AG10803 (cell line): ENCODE measurements at places on chromosomes 2 and 18.
A peak's percentile ranks its signal among the peaks of the same experiment; 100 is the strongest.

GRCh38 chr18:68406761-68407160, 308.1 kb downstream of the TMX3 start:
- DNase-seq, result peak; percentile 61

GRCh38 chr2:109702250-109702985, 88.3 kb downstream of the SOWAHC start:
- DNase-seq, result peak; percentile 91

DNA sequence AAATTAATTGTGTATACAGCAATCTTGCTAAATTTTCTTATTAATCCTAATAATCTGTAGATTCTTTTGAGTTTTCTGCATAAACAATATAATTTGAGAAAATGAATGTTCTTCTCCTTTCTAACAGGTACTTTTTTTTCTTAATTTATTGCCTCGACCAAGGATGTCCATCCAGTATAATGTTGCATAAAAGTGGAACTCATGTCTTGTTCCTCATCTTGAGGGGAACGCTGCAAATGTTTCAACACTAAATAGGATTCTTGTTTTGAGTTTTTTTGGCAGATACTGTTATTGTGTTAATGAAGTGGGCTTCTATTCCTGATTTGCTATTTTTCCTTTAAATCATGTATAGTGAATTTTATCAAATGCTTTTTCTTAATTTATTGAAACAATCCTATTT, 244.4 kb upstream of the REV1 start:
- no peak for DNase-seq

- DNase-seq, result no peak
Measured at GRCh38 chr18:13877157-13877556, 38.2 kb downstream of the MC2R start.

- peak; percentile 96 for DNase-seq
Measured at GRCh38 chr2:203783496-203784203, 77.2 kb downstream of the CD28 start.

GRCh38 chr2:78061732-78062131, 539.6 kb upstream of the LRRTM4 start:
- DNase-seq, result no peak

DNA sequence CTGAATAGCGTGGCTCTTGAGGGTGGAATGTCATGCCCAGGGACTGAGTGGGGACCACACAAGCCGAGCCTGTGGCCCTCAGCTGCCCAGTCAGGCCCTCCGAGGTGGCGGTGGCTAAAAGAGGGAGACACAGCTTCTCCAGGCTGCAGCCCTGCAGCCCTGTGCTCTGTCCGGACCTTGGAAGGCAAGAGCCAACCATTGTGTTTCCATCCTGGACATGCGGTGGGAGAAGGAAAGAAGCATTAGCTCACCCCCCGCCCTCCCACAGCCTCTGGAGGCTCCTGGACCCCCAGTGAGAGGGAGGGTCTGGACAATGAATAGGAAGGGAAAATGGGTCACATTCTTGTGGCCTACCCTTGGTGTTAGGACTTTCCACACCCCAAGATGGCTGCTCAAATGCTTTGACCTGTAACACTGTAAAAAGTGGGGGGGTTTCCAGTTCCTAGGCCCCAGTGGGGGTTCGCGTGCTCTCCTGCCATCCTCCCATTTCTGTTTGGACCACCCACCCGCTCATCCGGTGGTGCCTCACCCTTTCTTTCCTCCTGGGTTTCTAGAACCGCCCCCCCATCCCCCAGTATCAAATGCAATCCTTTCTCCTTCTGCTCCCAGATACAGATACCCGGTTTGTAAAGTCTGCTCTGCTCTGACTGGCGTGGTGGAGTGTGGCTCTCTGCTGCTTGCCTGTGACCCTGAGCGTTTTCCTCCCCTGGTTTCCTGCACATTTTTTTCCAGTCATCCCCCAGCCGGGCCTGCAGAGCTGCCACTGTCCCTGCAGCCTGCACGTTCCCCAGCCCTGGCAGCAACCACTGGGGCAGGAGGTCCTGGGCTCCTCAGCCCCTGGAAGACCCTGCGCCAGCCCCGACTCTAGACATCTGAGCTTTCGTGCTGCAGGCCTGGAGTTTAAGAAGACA, 36.3 kb upstream of the SMAD7 start:
- no peak for DNase-seq

DNA sequence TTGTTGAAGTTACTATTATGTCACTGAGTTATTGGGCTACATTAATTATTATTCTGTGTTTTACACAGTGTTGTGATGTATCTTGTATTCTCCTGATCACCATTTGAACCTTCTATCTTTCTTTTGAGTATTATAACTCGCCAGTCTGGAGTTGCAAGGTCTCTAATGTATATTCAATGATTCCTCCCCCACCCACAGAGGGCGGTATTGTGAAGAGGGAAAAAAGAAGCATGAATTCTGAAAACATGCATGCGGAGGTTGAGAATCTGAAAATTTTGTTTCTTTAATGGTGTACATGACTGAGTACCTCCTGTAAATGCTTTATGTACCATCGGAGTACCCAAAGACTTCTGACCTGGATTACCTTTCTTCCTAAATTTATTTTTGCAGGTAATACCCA, 266.6 kb downstream of the NR4A2 start:
- no peak for DNase-seq

DNA sequence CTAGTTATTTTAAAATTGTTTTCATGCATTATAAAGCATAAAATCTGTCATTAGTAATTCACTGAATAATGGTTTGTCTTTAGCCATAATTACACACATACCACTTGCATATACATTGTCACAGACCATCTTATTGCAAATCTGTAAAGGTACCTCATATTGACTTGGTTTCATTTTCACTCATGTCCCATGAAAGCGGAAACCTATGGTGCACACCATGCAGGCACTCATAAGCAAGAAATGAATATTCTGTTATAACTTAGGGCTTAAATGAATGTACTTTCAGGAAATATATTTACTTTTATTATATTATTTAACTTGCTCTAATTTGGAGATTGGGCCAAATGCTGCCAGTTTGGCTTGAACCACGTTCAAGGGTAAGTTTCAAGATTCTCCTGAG, 29.2 kb upstream of the STK17B start:
- no peak for DNase-seq

DNA sequence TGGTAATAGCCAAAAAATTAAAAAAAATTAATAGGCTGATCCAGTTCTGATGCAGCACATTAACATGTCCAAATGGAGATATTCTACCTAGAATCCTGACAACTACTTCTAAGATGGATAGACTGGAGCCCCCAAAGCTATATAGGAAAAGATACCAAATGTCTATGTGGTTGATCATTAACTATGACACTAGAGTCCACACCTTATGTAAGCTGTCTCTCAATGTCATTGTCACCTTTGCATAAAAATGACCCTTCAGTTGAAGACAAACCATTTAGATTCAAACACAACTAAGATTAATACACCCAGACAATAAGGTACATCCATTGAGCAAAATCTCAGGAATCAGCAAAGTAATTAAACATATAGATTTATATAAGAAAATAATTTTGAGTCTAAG, 14.6 kb downstream of the ZNF396 start:
- no peak for DNase-seq

- peak; percentile 93 for DNase-seq
Measured at GRCh38 chr18:25230658-25231326, 121.2 kb downstream of the ZNF521 start.

GRCh38 chr18:28582724-28583123, 405.8 kb upstream of the CDH2 start:
- no peak for DNase-seq

GRCh38 chr2:7073901-7074300, 156.7 kb downstream of the RNF144A start:
- DNase-seq, result no peak

DNA sequence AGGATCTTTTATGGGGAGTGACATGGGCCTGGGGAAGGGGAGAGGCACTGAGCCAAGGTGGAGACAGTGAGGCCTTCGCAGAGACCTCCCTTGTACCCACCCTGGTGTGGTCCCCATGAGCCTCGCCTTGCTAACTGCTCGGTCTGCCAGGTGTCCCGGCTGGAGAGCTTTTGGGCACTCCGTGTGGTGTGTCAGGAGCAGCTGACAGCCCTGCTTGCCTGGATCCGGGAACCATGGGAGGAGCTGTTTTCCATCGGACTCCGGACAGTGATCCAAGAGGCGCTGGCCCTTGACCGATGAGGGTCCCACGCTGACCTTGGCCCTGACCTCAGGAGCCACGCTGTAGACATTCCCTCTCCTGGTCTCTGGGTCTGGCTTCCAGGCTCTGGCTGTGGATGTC, 11.5 kb upstream of the SLC4A3 start:
- DNase-seq, result no peak

GRCh38 chr2:176109946-176110345, 2.9 kb downstream of the HOXD11 start:
- DNase-seq, result no peak

DNA sequence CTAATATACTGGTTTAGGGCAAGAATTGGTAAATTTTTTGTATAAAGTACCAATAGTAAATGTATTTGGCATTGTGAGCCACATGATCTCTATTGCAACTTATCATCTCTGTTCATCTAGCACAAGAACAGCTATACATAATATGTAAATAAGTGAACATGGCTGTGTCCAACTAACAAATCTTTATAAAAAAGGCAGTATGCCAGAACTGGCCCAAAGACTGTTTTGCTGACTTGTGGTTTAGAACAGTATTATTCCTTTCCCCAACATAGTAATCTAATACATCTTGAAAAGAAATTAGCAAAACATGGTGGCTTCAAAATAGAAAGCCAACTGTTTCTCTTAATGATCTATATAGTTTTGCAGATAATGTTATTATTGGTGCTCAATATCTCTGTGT, 441.4 kb upstream of the CELF4 start:
- no peak for DNase-seq

- no peak for DNase-seq
Measured at GRCh38 chr2:177275743-177276055, 11.2 kb upstream of the NFE2L2 start.

DNA sequence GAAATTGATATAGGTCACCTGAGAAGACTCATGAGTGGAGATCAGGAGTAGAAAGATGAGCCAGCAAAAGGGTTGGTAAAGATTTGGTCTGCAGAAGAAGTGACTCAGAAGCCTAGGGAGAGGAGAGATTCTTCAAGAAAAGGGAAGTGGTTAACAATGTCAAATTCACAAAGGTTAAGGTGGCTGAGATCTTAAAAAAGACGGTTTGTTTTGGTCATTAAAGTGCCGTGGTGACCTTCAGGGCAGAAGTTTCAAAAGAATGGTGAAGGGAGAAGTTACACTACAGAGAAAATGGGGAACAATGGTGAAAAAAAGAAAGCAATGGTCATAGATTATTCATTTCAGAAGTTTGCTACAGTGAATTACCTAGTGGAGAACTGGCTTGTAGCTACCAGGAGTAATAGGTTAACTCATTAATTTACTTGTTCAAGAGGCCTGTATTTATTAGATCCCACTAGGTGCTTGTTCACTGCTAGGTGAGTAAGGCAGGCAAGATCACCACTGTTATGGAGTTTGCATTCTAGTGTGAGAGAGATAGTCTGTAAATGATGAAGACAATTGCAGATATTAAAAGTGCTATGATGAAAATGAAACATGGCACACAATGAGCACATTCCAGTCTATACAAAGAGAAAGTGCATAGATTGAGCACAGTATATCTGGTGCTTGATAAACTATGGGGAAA, 43.0 kb downstream of the FBXO48 start:
- no peak for DNase-seq

GRCh38 chr2:202633470-202633869, 1.3 kb upstream of the FAM117B start:
- no peak for DNase-seq

DNA sequence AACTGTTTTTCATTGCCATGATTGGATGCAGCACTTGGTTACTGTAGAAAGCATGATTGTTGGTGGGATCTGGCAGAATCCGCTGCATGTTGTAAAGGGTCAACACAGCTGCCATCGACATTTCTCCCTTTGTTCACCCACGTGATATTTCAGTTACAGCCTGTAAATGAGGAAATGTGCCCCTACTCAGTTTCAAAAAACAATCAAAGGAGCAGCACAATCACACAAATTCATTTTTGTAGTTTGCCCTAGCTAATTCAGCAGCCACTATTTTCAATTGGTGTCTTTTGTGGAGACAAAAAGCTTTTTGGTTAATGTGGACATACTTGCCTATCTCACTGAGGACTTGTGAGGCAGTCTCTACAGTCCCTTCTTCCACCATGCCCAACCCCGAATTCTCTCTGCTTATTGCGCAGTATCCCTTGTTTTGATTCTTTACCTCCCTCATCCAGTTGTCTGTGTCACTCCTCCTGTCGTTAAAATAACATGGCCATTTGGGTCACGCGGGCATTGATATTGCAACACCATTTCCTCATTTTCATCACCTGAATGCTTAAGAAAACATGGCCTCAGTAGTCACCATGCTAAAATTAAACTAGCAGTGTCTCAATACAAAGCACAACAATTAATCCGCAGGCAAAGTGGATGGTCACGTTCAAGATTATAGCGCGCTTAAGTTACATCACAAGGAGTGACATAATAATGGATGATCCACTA, 6.4 kb upstream of the PROC start:
- DNase-seq, result no peak

DNA sequence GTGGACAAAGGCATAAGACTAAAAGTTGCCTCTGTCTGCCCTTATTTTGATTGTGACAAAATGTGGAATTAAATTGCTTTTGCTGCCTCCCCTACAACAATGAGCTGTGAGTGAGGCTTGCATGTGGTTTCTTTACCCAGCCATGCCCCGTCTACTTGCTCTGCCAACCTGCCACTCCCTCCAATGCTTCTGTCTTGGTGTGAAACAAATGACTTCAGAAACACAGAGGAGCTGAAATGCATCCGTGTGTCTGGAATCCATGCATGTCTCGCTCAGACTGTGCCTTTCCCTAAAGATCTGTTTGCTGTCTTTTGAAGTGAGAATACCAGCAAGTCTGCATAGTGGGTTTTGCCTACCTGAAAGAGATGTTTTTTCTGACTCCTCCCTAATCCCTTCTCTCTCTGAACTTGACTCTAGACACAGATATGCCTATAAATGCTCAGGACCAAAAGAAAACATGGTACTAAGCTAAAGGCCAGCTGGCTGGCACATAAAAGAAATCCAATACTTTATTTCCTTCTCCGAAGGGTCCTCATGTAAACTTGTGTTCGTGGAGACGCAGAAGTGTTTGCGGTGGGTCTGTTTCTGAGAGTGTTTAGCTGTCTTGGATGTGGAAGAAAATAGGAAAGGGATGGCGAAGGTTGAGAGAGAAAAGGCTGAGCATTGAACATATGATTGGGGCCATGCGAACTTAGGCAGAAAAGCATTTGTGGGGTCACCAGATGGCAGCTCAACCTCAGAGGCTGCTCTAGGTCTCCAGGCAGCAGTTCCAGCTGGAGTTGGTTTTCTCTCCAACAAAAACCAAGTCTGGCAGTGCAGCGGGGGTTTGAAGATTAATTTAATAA, 120.5 kb downstream of the CCBE1 start:
- no peak for DNase-seq

- peak; percentile 36 for DNase-seq
Measured at GRCh38 chr2:48600204-48600813, 17.3 kb upstream of the GTF2A1L start.

GRCh38 chr2:26615336-26615859, 25.8 kb downstream of the CIB4 start:
- no peak for DNase-seq

DNA sequence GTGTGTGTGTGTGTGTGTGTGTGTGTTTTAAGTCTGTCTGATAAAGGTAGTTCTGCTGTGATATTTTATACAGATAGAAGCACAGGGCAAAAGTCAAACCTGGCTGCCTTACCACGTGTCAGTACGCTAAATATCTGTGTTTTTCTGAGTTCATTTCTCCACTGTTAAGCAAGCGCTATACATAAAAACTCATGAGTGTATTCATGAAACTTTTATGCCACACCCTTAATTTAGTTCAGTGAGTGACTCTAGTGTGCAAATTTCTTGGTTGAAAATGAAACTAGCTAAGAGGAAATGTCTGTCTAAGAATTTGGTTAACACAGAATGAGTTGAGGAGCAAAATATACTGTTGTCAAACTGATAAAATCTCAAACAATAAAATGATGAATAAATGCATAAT, 11.2 kb downstream of the CASP10 start:
- DNase-seq, result no peak
